ENCODE measurements at places on chromosomes 3 and 15.

DNA sequence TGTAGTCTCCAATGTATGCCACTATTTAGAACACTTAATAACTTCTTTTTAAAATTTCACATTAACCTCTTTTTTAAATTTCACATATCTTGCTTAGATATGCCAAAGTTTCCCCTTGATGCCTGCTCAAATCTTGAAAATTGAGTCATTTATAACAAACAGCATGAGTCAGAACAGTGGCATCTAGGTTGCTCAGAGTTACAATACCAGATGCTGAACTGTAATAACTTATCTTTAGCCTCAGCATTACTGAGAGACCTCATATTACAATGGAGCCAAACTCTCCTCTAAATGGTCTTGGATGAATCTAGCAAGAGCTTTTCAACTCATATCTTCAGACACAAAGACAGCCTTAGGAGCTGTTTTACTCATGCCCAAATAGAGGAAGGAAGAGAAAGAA lies 439.3 kb upstream of the ARPP21 start:
- DNase-seq = peak; percentile 71

- DNase-seq = no peak
Observed at GRCh38 chr3:171018156-171018935, 8.2 kb downstream of the SLC2A2 start.

DNA sequence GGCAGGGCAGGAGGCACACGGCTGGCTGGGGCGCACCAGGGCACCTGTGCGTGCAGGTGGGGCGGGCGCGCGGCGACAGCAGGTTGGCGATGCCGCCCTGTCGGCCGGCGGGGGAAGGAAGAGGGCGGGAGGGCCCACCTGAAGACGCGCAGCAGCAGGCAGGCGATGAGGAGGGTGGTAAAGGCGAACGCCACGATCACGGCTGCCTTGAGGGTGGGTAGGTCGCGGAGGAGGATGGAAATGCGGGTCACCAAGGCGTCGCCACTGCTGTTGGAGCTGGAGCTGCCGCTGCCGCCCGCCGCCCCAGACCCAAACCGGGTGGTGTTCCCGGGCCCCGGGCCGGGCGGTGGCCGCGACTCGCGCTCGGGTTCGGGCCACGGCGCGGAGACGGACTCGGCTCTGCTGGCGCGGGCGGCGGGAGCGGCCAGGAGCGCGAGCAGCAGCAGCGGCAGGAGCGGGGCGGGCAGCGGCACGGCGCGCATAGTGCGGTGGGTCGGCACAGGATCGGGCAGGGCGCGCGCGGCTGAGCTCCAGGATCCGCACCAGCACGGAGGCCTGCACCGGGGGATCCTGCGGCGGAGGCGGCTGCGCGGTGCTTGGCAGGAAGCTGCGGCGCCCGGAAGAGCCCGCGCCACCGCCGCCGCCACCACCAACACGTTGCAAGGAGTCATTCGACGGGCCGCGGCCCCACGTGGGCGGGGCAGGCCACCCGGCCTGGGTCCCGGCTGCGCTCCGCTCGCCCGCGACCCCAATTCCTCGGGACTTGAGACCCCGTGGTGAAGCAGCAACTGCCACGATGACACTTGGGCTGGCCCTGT lies at the start of gene FAM174B:
Gene FAM174B (minus strand): TSS at position 598 of the 818 bp plus-strand sequence.
- peak; percentile 69 for DNase-seq

DNA sequence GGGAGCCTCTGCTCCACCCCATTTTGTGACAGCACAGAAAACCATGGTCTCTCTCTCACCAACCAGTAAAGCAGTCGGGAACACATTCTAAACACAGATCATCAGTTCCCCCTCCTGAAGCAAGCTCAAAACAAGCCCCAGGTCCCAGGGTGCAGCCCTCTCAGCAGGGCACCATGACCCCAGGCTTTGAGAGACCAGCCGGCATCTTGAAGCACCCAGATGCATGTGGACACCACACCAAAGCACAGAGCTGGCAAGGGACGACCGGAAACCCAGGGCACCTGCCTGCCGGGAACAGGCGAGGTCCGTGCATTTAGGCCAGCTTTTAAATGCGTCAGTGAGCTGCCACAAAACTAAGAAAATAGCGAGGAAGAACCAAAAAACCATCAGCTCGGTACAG lies 103.2 kb upstream of the IQSEC1 start:
- no peak for DNase-seq

GRCh38 chr15:48406911-48407310 lies 75.7 kb downstream of the DUT start:
- DNase-seq = no peak

- DNase-seq = peak; percentile 95
Observed at GRCh38 chr3:20056725-20057611, 16.7 kb downstream of the KAT2B start.

DNA sequence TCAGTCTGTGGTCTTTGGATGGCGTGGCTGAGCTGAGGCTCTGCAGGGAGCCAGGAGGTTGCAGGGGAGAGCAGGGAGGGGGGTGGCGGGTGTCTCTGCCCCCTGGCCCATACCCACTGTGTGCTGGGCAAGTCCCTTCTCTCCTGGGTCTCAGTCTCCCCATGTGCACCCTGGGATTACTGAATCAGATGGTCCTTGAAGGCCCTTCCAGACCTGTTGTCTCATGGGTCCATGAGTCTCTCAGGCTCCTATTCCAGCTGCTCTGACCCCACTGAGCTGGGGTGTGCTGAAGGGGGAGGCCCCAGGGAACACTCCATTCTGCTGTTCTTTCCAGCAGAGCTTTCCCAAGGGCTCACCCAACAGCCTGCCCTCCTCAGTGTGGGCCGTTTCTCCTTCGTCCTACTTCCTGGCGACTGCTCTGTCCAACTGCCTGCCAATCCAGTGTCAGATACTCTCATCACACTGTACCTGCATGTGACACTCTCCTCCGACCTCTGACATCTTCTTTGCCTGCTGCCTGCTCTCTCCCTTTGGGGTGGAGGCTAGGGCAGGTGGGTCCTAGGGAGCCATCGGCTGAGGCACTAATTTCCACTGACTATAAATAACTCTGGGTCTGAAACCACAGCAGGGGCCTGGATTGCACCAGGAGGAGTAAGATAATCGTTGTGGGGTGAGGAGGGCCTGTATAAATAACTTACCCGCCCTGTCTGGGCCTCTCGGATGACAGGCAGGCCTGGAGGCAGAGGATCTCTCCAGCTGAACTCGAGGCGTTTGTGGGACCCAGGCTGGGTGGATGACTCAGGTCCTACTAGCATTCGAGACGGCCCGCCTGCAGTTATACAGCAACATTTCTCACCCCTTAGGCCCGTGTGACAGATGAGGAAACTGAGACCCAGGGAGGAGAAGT lies 67.1 kb downstream of the ATP2B2 start:
- DNase-seq = no peak

DNA sequence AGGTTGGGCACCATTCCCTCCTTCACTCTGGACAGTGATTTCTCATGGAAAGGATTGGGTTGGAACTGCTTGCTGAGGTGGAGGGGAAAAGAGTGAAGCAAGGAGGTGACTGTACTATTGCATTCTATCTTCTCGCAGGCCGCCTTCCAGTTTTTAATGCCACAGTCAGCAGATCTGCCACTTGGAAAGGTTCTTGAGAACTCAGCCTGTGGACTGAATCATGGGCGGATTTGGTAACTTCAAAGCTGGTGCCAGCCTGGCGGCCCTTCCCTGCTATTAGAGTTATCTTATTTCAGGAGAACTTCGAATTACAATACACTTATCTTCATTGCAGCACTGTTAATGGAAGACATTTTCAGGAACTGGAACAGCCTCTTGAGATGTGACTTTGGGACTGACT lies 23.1 kb upstream of the SLC28A2 start:
- DNase-seq = no peak

- DNase-seq = peak; percentile 96
Observed at GRCh38 chr15:43329960-43330779, at the start of gene LCMT2. TSS of gene LCMT2 (minus strand) at chr15:43330573. CDS start at chr15:43330489, 84 bp downstream.

DNA sequence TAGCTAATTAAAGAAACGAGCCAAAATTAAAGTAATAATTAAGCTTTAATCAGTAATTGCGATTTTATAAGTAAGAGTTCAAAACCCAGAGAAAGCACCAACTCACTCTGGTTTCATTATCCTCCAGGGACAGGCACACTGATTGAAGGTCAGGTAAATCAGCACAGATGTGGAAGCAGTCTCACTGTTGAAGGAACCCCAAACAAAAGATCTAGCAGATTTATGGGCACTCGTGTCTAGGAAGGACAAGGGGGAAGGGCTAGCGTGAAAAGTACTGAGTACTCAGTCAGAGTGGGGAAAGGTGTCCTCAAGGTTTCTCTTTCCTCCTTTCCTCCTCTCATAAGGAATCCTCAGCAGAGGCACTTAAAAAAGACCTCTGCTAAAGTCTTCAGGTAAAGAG lies 320.1 kb downstream of the PYDC2 start:
- no peak for DNase-seq

- peak; percentile 92 for DNase-seq
Observed at GRCh38 chr3:193829781-193830180, 236.8 kb downstream of the OPA1 start.

DNA sequence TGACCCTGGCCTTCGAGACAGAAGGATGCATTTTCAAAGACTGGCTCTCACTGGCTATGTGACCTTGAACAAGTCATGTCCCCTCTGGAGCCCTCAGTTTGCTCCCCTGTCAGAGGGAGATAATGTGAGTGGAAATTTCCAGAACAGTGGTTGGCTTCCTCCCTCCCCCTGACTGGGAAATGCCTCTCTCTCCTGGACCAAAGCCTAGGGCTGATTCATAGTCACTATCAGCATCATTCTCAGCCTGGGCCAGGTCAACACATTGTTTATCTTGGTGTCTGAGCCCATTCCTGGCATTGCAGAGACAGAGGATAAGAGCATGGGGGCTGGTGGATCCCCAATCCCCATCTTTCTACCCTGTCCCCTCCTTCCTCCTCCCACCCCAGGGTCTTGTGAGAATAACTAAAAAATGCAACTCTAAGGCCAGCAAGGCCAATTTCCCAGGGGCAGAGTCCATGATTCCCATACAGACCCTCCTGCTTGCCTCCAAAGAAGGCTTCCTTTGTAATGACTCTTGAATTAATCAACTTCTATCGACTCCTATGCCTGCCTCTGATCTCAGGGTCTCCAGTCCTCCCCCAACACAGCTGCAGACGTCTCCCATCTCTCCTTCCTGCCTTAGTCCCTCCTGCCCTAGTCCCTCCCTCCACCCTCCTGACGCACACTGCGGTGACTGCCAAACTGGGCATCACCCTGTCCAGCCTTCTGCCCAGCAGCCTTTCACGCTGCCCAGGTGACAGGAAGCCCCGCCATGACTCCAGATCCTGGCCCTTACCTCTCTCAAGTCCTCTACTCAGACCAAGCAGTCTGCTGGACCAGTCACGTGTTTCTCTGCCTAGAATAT lies 35.4 kb upstream of the CORO2B start:
- peak; percentile 68 for DNase-seq

- peak; percentile 76 for DNase-seq
Observed at GRCh38 chr15:73305331-73306211, 63.2 kb downstream of the HCN4 start.
